Temporal lobe (tissue), 4 donors: ENCODE measurements at places on chromosomes 1 and 21. TPM values are rescaled to one million over a fixed set of nuclear protein-coding genes. Genes with fewer than 3 reads are reported as not detected.

PGBD5 gene
- 20.7 TPM for total RNA-seq

PCSK9 gene
- total RNA-seq, result 2.0 TPM

TMOD4 gene
- not detected for total RNA-seq

ZCCHC17 gene
- total RNA-seq, result 31.5 TPM

MYOM3 gene
- total RNA-seq, result under 0.01 TPM

PTPN14 gene
- 3.4 TPM for total RNA-seq

KAZN gene
- 22.6 TPM for total RNA-seq

CELA3A gene
- not detected for total RNA-seq

TFF3 gene
- not detected for total RNA-seq

ANGPTL7 gene
- 0.25 TPM for total RNA-seq

LCE3E gene
- not detected for total RNA-seq

TMPRSS3 gene
- total RNA-seq, result not detected

UCK2 gene
- 60.7 TPM for total RNA-seq

SPRR3 gene
- total RNA-seq, result not detected

MIXL1 gene
- 0.25 TPM for total RNA-seq

DENND2C gene
- total RNA-seq, result 1.5 TPM

ZFP69 gene
- total RNA-seq, result 12.5 TPM

CCDC24 gene
- total RNA-seq, result 4.4 TPM

RIIAD1 gene
- 15.2 TPM for total RNA-seq

SPRR4 gene
- total RNA-seq, result not detected

ANGPTL1 gene
- 4.7 TPM for total RNA-seq

C1orf226 gene
- total RNA-seq, result 2.2 TPM

OR6F1 gene
- not detected for total RNA-seq

C1orf185 gene
- total RNA-seq, result not detected

CNKSR1 gene
- 3.2 TPM for total RNA-seq

TSSK3 gene
- total RNA-seq, result not detected

AQP10 gene
- total RNA-seq, result not detected

CNIH3 gene
- 26.6 TPM for total RNA-seq

AIRE gene
- under 0.01 TPM for total RNA-seq

CCDC185 gene
- total RNA-seq, result under 0.01 TPM

ARHGEF10L gene
- total RNA-seq, result 20.9 TPM

COL11A1 gene
- 27.3 TPM for total RNA-seq

HMGN2 gene
- total RNA-seq, result 191 TPM

MAP3K21 gene
- total RNA-seq, result 3.2 TPM

TBX15 gene
- 0.98 TPM for total RNA-seq

TRABD2B gene
- under 0.01 TPM for total RNA-seq

RNF207 gene
- total RNA-seq, result 6.1 TPM

REN gene
- not detected for total RNA-seq

HCRTR1 gene
- total RNA-seq, result 3.2 TPM

LCE2B gene
- not detected for total RNA-seq

CREG1 gene
- total RNA-seq, result 30.7 TPM

VPS45 gene
- total RNA-seq, result 60.7 TPM
